Trophoblast cell (in vitro differentiated cells and primary cell): ENCODE measurements at places on chromosomes 4 and X.
A peak's percentile ranks its signal among the peaks of the same experiment; 100 is the strongest.

DNA sequence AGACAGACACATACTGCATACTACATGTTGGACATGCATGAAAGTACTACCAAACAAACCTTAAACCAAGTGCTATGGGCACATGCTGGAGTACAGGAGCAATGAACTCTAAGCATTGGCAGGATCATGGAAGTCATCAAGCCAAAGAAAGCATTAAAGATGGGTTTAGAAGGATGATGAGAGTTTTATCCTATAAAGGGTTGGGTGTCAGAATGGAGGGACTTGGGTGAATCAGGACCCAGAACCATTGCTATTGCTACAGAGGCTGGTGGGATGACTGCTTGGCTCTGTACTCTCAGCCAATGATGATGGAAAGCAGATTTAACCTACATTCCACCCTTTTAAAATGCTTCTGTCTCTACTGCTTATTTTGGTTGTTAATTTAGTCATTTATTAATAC, 233.9 kb upstream of the EDA2R start:
- DNase-seq = no peak

GRCh38 chrX:14062524-14062923, 32.8 kb upstream of the GEMIN8 start:
- no peak for DNase-seq

DNA sequence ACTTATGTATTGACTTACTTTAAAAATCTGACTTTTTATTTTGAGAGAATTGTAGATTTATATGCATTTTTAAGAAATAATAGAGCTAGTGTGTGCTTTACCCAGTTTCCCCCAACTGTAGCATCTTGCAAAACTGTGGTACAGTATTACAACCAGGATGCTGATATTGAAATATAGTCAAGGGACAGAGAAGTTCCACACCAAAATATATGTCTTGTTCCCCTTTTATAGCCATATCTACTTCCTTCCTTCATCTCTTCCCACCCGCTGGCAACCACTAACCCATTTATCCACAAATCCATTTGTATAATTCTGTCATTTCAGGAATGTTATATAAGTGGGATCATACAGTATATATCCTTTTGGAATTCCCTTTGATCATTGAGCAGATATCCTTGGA, 16.8 kb downstream of the KDM6A start:
- DNase-seq = no peak

- peak; percentile 54 for DNase-seq
Measured at GRCh38 chr4:40648742-40649281, 19.1 kb upstream of the RBM47 start.

DNA sequence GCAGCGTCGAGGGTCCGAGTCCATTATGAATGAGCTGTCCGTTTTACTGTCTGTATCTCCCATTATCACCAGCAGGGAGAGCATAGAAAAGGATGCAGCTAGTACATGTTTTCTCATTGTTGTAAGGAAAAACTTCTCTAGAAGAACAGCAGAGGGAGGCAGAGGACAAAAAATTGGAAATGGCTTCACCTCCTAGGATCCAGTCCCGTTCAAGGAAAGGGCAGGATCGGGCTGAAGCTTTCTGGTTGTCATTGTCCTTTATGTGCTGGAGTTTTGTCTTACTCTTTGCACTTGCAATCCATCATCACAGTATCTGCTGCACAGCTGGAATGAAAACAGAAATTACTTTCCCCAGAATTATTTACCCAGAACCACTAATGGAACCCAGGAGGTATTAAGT, 14.7 kb downstream of the NDP start:
- DNase-seq = peak; percentile 38

GRCh38 chr4:47167081-47168035, 136.0 kb downstream of the GABRB1 start:
- no peak for DNase-seq

GRCh38 chrX:17590892-17591740, 146.2 kb upstream of the SCML1 start:
- peak; percentile 64 for DNase-seq

GRCh38 chr4:89204624-89205023, 93.3 kb downstream of the TIGD2 start:
- no peak for DNase-seq

DNA sequence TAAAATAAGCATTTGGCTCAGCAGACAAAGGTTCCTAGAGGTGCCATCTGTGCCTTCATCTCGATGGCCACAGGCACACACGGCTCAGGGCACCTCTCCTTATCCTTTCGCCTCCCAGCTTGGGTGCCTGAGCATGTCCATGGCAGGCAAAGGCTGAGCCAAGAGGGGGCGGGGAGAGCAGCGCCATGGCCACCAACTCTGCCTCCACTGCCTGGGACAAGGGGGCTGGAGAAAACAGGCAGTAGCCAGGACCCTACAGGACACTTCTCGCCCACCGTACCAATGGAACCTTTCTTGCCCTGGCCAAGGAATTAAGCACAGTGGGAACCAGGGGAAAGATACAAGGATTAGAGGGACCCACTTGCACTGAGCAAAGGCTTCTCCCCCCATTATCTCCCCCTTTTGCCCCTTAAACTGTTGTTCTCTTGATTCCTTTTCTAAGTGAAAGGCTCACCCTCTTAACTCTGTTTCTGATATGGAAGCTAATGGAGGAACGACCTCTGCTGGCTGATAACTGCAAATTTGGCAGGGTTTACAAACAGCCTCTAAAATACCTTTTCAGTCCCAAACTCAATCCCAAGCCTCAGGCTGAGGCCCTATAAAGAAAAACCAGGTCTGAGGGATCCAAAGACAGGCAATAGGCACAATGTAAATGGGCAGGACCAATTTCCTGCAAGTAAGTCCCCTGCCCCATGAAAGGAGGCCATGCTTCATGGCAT, 335.2 kb downstream of the ADAM29 start:
- peak; percentile 42 for DNase-seq

DNA sequence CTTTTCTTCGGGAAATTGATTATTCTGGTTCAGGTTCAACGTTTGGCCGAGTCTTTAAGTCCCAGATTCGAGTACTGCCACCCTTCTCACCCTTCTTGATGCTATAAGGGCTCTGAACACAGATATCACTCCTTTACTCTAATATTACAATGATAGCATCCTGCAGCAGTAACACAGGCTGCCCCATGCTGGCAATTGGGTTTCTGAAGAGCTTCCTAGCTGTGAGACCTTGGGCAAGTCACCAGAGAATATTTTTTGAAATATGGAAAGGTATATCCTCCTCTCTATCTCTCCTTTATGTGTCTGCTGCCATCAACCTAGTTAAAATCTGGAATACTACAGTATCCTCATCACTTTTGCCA, 297 bp upstream of the MTMR8 start:
- DNase-seq = no peak

GRCh38 chr4:38570647-38571276, 93.2 kb upstream of the KLF3 start:
- no peak for DNase-seq

- DNase-seq = no peak
Measured at GRCh38 chr4:186920992-186921391, 197.3 kb upstream of the FAT1 start.
